Left lobe of liver (tissue), 2 donors: ENCODE measurements at places on chromosomes 5 and 9.

DNA sequence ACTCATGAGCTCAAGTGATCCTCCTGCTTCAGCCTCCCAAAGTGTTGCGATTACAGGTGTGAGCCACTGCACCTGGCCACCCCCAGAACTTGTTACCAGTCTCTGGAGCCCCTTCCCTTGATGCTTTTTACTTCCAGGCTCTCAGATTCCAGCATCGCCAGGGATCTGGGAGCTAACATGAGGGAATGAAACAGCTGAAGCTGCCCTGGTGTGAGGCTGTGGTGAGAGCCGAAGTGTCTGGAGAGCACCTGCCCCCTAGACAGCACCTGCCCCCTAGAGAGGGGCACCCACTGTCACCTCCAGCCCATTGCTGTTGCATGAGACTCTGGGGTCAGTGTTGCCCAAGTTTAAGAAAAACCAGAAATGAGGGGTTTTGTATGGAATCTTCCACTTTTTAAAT lies 124.3 kb upstream of the SAP30L start:
- no peak for DNase-seq

DNA sequence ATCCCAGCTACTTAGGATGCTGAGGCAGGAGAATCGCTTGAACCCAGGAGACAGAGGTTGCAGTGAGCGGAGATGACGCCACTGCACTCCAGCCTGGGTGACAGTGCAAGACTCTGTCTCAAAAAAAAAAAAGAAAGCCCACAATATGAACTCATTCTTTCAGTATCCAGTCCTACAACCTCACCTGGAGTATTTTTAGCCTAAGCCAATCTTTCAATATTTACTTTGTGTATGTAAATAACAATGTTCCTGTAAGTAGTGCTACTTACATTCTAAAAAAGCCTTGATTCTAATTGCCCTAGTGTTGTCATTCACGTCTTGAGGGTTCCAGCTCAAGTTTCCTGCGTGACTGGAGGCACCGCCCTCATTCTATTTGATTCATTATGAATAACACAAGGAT lies 62.0 kb downstream of the BHMT start:
- no peak for DNase-seq

DNA sequence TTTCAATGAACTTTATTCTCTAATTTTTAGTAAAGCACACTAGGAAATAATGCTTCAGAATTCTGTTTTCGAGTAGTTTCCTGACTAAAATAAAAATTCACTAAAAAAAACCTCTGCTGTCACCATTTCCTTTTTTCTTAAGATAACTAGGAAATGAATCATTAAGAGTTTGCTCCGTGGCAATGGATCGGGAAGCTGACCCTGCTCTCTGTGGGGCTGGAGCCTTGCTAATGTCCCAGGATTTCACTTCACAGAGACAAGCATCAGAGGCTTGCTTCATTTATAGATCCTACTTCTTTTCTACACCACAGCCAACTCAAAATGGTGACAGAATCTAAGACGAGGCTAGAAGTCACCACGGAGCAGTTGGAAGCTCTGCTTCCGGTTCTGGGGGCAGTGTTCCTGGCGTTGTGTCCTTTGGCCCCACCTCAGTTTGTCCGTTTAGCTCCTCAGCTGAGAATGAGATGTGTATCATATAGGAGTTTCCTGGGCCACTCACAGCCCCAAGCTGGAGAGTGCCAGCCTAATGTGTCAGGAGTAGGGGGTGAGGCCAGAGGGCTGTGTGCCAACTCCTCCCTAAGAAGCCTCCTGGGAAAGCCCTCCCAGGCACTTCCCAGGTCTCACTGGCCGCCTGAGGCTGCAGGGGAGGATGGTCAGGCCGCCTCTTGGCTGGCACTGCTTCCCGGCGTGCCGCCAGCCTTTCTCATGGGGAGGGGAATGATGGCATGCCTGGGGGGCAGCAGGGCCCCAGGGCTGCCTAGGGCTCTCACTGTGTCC lies 19.6 kb downstream of the TENT4A start:
- DNase-seq: peak; percentile 30

GRCh38 chr9:105206821-105207699 lies 37.4 kb upstream of the SLC44A1 start:
- DNase-seq: no peak

GRCh38 chr5:115850744-115851416 lies 9.1 kb downstream of the AP3S1 start:
- DNase-seq: no peak

- no peak for DNase-seq
Measured at GRCh38 chr5:144395704-144396103, 225.0 kb downstream of the KCTD16 start.

DNA sequence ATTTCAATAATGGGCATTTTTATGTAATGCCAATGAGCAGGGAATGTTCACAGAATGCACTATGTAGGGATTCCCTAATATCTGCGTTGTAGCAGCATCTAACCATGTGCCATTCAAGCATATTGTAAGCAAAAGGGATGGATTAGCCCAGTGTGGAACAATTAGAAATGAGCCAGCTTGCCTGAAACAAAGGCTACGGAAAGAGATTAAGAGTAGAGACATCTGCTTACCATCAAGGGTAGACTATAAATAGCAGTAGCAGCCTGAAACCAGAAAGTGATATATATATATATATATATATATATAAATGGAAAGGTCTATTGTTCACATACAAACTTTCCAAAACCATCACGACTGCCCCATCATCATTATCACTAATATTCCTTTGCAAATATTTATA lies 31.9 kb upstream of the CEP120 start:
- DNase-seq: no peak

GRCh38 chr9:130092910-130093309 lies 39.2 kb downstream of the GPR107 start:
- DNase-seq: no peak

- no peak for DNase-seq
Measured at GRCh38 chr9:129640086-129640870, 1.7 kb downstream of the ASB6 start.

GRCh38 chr5:121151534-121151933 lies 687.4 kb downstream of the PRR16 start:
- no peak for DNase-seq

- DNase-seq: no peak
Measured at GRCh38 chr5:43034591-43034968, 5.5 kb downstream of the ANXA2R start.

- DNase-seq: no peak
Measured at GRCh38 chr5:79225026-79225425, 10.9 kb upstream of the JMY start.

DNA sequence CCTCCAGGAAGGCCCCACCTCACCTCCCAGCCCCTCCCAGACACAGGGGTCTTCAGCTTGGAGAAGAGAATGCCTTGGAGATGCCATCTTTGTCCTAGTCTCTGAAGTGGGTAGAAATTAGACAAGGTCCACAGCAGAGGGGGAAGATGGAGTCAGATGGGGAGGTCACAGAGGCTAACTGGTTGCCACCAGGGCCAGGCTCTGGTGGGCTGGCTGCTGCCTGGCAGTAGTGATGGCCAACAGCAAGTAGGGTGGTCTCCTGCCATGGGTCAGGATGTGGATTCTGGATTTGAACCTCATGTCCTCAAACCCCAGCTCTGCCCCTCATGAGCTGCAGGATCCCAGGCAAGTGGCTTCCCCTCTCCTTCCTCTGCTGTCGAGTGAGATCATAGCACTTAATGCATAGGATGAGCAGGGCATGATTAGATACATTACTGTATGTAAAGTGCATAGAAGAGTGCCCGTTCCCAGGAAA lies 38.7 kb upstream of the NEK6 start:
- DNase-seq: peak; percentile 41

DNA sequence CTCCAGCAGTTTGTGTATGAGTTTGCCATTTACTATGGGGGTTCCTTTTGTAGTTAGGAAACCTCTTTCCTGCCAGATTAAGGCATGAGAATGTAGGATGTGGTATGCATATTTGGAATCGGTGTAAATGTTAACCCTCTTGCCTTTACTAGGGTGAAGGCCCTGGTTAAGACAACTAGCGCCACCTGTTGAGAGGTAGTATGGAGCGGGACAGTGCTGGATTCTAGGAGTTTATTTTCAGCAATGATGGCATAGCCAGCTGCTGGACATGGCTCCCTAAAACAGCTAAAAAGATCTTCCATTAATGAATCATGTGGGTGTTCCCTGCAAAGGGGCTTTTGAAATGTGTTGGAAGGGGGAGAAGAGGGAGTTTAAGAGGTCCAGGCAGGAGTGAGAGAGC lies 30.7 kb upstream of the GPX3 start:
- no peak for DNase-seq

GRCh38 chr5:78353520-78353919 lies 6.9 kb upstream of the SCAMP1 start:
- DNase-seq: no peak

DNA sequence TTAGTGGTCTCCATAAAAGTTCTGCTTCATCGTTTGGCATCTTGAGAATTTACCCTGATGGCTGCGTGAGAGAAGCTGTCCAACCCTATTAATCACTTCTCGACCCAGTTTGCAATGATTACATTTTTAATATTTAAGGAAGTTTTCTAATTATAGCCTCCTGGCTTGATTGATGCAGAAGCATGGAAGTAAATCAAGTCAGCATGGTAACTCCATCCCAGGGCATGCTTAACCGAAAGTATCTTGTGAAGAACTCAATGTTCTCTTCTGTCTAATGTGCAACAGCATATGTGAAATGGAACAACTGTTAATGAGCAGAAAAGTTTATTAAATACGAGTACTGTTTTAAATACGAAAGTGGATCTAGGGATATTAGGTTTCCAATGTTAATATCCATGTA lies 278.9 kb upstream of the CD180 start:
- no peak for DNase-seq

GRCh38 chr5:128341056-128341455 lies 197.0 kb downstream of the FBN2 start:
- no peak for DNase-seq

DNA sequence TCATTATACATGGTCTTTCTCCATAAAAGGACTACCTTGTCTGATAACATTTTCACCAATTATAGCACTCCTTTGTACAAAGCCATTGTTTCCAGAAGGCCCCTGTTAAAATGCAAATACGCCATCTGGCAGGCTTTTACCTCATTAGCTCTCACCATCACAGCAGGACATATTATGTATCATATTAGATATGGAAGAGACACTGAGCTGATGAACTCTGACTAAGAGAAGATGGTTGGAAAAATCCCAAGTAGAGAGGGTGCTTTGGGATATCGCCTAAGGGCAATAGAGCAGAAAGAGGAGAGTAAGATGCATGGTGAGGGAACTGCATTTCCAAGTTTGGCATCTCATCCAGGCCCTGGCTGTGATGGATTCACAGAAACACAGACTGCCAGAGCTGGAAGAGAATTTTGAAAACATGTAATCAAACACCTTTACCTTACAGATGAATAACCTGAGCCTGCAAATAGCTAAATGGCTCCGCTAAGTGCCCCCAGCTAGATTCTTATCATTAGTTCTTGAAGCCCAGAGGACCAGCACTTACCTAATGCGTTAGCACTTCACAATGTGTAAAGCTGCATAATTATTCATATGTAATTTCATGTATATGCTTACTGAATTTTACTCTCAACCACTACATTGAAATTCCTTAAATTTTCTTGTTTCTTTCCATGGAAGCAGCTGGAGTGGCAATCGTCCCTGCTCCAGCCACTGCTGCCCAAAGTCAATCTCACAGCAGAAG lies 393.6 kb upstream of the IZUMO3 start:
- DNase-seq: no peak

DNA sequence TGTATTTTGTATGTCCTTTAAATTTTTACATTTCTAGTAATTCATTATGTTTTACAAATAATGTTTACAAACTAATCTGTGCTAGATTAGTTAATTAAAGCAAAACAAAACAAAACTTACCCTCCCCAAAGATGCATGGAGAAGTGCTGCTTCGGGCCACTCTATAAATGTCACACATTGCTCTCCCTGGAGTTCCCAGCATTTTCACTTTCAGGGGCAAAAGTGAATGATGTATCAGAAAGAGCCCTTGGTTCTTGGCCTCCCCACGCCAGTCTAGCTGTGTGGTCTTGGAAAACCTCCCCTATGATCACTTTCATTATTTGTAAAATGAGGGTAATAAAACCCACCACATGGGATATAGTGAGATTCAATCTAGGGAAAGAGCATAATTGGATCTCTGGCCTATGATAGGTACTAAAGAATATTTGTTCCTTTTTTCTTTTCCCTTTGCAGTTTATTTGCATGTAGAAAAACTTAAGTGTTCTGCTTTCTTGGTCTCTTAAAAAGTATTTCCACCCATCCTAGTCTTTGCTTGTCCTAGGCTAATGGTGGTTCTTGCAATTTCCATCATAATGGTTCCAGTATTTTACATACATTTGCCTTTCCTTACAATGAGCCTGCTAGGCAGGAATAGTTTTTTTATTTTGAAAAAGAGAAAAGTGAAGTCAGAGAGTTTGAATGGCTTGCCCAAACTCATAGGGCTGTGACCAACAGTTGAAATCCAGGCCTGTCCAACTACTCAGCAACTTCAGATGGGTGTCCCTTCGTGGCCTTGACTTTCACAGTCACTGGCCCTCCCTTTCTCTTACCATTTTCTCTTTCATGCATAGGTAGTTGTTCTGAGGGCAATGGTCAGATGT lies 184.5 kb upstream of the KLF4 start:
- DNase-seq: no peak

DNA sequence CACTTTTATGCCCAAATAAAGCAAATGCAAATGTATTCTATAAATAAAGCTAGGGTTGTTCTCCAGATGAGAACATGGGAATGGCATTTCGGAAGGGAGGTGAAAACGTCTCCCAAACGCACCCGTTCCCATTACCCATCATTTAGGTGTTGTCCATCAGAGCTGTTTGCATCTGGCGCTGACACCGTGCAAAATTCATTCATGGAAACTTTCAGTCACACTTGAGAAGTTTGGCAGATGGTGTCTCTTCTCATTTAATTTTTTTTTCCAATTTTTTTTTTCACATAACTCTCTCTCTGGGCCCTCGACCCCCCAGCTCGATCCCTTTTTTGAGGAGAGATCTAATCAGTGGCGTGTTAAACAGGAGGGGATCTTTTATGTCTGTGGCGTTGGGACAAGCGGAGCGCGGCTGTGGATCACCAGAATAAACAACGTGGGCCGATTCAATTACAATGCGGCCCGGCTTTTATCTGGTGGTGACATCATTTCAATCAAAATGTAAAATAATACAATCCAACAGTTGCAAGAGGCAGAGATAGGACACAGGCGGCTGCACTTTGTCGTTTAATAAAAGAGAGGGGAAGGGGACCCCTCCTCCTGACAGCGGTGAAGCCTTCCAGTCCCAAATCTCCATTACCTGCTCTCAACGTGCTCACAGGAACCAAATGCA lies 246.1 kb upstream of the IRX4 start:
- DNase-seq: no peak

- DNase-seq: no peak
Measured at GRCh38 chr5:2750026-2750757, 1.3 kb downstream of the IRX2 start.
